ENCODE measurements at places on chromosomes 3 and 15. TPM values are rescaled to one million over a fixed set of nuclear protein-coding genes. Genes with fewer than 3 reads are reported as not detected.
A peak's percentile ranks its signal among the peaks of the same experiment; 100 is the strongest.

GRCh38 chr15:58932710-58933280, 684 bp downstream of the SLTM start:
- H3K27ac ChIP-seq = peak overlapping the region; percentile 96
- no peak for DNase-seq
- H3K4me1 ChIP-seq = peaks cover 22% of the 10 kb centered on the region
- H3K27me3 ChIP-seq = peaks cover 1% of the 10 kb centered on the region
- H3K36me3 ChIP-seq = peaks cover 17% of the 10 kb centered on the region

Gene GREM1
- not detected for total RNA-seq

Gene HTD2
- total RNA-seq = 9.7 TPM

DNA sequence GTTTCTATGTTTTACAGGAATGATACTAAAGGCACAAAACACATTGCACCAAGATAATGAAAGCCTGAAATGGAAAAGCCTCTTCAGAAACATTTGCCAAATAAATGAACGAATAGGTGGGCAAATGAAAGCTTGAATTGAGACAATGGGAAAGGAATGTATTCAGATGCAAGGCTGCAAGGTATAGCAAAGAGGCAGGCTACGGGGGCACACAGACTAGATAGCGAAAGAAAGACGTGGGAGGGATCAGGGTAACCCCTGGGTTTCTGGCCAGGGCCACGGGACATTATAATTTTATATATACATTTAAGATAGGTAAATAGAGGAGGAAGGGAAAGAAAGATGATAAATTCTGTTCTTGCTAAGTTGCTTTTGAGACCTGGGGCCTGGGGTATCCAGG, 95.9 kb upstream of the NLGN1 start:
- no peaks in the 10 kb centered on the region for H3K27me3 ChIP-seq
- no peak overlapping the region for H3K4me3 ChIP-seq

GRCh38 chr3:24493746-24494617, 668 bp downstream of the THRB start:
- H3K27me3 ChIP-seq = peaks cover 48% of the 10 kb centered on the region
- no peak overlapping the region for H3K4me3 ChIP-seq
- H3K27ac ChIP-seq = no peak overlapping the region

Gene SKOR1
- total RNA-seq = 0.09 TPM

DNA sequence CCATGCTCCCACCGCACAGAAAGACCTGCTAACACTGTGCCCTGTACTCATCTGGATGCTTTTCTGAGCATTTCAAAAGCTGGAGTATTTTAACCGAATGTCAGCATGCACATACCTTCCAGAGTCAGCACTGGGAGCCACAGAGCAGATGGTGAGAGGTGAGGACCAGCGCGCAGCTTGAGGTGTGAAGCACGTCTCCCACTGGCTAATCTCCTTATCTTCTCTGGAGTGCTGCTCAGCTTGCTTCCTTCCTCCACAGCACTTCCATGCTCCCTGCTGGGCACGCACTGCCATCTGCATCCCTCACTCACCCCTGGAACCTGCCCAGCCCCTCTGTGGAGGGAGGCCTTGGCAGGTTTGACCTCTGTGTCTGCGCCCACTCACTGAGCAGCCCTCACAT, at the start of gene GNB5:
GNB5 (minus strand) TSS at position 186 of the 400 bp plus-strand sequence. CDS start 6,716 bp downstream, outside the sequence.
- H3K27ac ChIP-seq = no peak within 1 kb of the TSS
- H3K36me3 ChIP-seq = no peaks in the 10 kb centered on the region
- no peak within 1 kb of the TSS for H3K4me3 ChIP-seq
- H3K4me1 ChIP-seq = no peaks in the 10 kb centered on the region
- DNase-seq = no peak
- H3K27me3 ChIP-seq = peaks cover 3% of the 10 kb centered on the region

DNA sequence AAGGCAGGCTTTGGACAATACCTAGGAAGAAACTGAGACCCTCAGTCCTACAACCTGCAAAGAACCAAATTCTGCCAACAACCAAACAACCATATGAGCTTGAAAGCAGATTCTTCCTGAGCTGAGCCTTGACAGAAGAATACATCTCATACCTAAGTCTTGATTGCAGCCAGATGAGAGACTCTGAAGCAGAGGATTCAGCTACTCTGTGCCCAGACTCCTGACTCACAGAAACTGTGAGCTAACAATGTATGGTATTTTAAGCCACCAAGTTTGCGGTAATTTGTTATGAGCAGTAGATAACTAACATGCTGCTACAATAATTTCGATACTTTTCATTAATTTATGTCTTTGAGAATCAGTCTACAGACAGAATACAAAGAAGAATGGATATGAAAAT, 325.1 kb upstream of the CBLB start:
- H3K27me3 ChIP-seq = no peaks in the 10 kb centered on the region
- H3K27ac ChIP-seq = no peak overlapping the region
- no peak overlapping the region for H3K4me3 ChIP-seq
- peaks cover 20% of the 10 kb centered on the region for H3K4me1 ChIP-seq

DNA sequence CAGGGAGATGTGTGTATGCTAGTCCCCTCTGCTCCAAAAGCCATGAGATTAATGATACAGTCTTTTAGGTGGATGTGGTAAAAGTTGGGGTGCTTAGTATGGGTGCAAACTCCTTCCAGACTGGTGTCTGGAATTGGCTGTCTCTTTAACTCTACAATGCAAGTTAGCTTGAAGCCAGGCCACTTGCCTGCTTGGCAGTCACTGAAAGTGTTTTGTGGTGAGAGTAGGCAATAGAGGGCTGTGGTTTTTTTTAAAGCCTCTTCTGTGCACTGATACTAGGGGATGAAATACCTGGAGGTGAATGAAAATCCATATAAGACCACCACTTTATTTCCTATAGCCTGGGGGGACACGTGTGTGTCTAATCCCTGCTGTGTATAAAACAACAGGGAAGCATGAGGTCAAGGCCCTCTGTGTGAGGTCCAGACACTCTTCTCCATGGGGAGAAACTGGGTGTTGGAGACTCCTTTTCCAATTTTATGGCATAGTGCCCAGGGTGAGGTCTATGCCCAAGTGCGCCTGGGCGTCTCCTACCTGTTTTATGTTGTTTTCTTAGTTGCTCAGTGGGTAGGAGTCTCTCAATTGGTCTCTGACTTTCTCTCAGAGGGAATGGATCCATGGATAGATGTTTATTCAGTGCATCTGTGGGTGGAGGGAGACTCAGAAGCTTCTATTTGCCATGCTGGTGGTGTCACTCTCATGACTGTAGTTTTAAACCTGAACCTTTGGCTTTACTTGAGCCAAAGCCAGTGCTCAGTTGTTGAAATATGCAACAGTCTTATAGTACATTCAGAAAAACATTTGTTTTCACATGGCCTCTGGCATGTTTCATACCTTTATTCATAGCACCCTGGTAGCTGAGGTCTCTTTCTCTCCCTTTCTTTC, 327.8 kb upstream of the ATP11B start:
- no peaks in the 10 kb centered on the region for H3K4me1 ChIP-seq
- no peak overlapping the region for H3K27ac ChIP-seq
- H3K4me3 ChIP-seq = no peak overlapping the region
- no peaks in the 10 kb centered on the region for H3K27me3 ChIP-seq

DNA sequence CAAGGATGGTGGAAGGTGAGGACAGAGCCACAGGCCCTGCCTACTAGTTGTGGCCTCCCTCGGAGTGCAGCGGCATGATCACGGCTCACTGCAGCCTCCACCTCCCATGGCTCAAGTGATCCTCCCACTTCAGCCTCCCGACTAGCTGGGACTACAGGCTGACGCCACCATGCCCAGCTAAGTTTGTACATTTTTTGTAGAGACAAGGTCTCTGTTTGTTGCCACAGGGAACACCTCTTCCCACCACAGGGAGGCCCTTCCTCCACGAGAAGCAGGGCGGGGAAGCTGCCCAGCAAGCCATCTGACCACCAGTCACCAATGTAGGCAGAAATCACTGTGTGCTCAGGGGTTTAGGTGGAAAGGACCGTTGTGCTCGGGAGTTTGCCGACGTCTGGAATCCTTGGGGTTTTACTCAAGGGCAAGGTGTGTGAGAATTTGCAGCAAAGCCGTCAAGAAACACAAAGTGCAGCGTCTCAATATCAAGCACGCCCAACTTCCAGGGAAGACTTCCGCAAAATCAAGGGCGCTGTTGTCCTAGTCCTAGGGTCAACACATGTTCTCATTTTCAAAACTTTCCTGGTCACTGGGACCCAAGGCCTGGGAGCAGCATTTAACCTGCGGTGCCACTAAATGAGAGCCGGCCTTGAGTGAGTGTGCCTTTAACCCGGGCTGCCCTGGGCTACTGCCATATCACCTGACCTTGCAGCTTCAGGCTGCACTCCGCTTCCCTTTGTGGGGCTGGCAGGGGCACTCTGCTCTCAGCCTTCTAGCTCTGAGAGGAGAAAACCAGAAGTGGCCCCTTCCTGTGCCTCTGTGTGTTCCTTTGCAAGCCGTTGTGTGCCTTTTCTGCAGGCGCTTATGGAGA, 65.7 kb downstream of the SLC12A8 start:
- no peak overlapping the region for H3K27ac ChIP-seq
- no peak for DNase-seq
- H3K36me3 ChIP-seq = no peaks in the 10 kb centered on the region

Gene HIGD2B
- total RNA-seq = not detected

- H3K4me3 ChIP-seq = no peak overlapping the region
- DNase-seq = no peak
- H3K27ac ChIP-seq = no peak overlapping the region
- no peaks in the 10 kb centered on the region for H3K27me3 ChIP-seq
- H3K4me1 ChIP-seq = no peaks in the 10 kb centered on the region
Measured at GRCh38 chr3:162029736-162030135, 533.1 kb downstream of the OTOL1 start.

Gene TMEM207
- total RNA-seq = not detected

Gene INSYN1
- not detected for total RNA-seq

GRCh38 chr3:186960347-186960746, 30.0 kb downstream of the ST6GAL1 start:
- peaks cover 49% of the 10 kb centered on the region for H3K36me3 ChIP-seq
- H3K27ac ChIP-seq = no peak overlapping the region
- H3K4me1 ChIP-seq = peaks cover 39% of the 10 kb centered on the region
- no peak overlapping the region for H3K4me3 ChIP-seq

Gene TM6SF1
- total RNA-seq = 4.0 TPM

DNA sequence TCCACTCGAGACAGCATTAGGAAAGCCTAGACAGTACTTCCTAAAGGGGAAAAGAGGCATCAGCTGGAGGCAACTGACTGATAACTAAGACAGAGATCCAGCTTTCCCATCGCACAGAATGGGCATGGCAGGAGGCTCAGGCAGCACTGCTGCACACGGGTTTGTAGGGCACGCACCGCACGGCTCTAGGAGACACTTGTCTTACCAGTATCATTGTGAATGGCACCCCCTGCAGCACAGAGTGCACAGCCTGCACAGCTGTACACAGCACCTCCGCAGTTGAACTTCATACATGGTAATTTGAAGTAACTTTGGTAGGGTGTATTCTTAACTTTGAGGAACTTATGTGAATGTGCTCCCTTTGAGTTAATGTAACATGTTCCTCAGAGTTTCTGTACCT, 281.6 kb downstream of the PLCL2 start:
- H3K4me3 ChIP-seq = no peak overlapping the region
- H3K27ac ChIP-seq = no peak overlapping the region
- H3K27me3 ChIP-seq = no peaks in the 10 kb centered on the region
- H3K4me1 ChIP-seq = peaks cover 9% of the 10 kb centered on the region
- peaks cover 15% of the 10 kb centered on the region for H3K36me3 ChIP-seq

Gene LMAN1L
- 0.36 TPM for total RNA-seq

GRCh38 chr3:103690536-103690935, 1255.7 kb downstream of the ZPLD1 start:
- H3K27ac ChIP-seq = no peak overlapping the region
- no peaks in the 10 kb centered on the region for H3K27me3 ChIP-seq
- no peak for DNase-seq
- no peak overlapping the region for H3K4me3 ChIP-seq

GRCh38 chr3:149472030-149472797, 2.3 kb upstream of the TM4SF4 start:
- no peak for DNase-seq
- H3K4me1 ChIP-seq = no peaks in the 10 kb centered on the region
- peaks cover 6% of the 10 kb centered on the region for H3K27me3 ChIP-seq
- H3K27ac ChIP-seq = no peak overlapping the region
- H3K4me3 ChIP-seq = no peak overlapping the region

Gene TRPM1
- total RNA-seq = not detected

DNA sequence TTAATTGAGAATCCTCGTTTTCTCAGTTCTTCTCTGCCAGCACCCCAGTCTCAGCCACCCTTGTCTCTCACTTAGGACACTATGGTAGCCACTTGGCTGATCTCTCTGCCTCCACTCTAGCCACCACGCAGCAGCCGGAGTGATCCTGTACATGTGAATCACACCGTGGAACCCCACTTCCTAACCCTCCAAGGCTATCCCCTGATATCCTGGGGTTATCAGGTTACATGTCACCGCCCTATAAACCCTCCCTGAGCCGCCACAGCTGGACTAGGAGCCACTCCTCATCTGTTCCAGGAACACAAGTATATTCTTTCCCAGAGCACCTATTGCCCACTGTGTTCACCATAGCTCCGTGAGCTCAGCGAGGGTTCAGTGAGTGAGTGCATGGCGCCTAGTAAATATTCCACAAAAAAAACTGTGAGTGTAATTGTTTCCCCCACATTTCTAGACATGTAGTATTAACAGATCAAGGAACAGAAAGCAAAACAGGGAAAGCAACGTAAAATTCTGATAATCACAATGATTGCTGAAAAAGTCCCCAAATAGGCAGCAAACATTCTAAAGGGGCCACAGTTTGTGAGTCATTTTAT, 661 bp upstream of the PARP14 start:
- H3K27me3 ChIP-seq = no peaks in the 10 kb centered on the region
- peaks cover 28% of the 10 kb centered on the region for H3K36me3 ChIP-seq
- H3K4me1 ChIP-seq = peaks cover 58% of the 10 kb centered on the region

Gene ACOX2
- not detected for total RNA-seq

Gene FAM98B
- 71.6 TPM for total RNA-seq

Gene ZNF654
- 18.7 TPM for total RNA-seq

- H3K27me3 ChIP-seq = peaks cover 14% of the 10 kb centered on the region
- no peaks in the 10 kb centered on the region for H3K4me1 ChIP-seq
- DNase-seq = no peak
Measured at GRCh38 chr15:98524838-98525660, 123.3 kb upstream of the IGF1R start.

DNA sequence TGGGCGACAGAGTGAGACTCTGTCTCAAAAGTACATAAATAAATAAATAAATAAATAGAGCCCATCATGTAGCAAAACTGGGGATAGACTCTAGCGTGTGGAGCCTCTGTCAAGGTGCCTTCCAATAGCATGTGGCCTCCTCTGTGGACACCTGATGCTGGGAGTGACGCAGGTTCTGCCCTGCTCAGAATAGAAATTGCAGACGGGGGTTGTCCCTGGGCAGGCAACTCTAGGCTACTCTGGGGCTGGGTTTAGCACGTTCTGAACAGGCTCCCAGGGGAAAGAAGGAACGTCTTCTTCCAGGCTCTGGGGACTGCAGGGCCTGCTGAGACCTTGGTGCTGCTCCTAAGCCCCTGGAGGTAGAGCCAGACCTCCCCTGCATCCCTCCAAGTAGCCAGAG, 65.3 kb downstream of the EPHB3 start:
- DNase-seq = no peak
- no peak overlapping the region for H3K4me3 ChIP-seq
- H3K27ac ChIP-seq = no peak overlapping the region
- H3K27me3 ChIP-seq = peaks cover 10% of the 10 kb centered on the region
- H3K4me1 ChIP-seq = no peaks in the 10 kb centered on the region
- H3K36me3 ChIP-seq = no peaks in the 10 kb centered on the region

Gene ITIH4
- 3.6 TPM for total RNA-seq

Data from activated CD4-positive, alpha-beta T cell treated with anti-CD3 and anti-CD28 coated beads, Interleukin-2, amount 10 ng/mL, durations not matched to agents 24 days and 14 days (primary cell).